Activated CD8-positive, alpha-beta memory T cell treated with anti-CD3 and anti-CD28 coated beads for 48 hours (primary cell): ENCODE measurements at places on chromosomes 3 and 15.

- DNase-seq, result no peak
Measured at GRCh38 chr3:10651506-10651905, 146.1 kb upstream of the ATP2B2 start.

DNA sequence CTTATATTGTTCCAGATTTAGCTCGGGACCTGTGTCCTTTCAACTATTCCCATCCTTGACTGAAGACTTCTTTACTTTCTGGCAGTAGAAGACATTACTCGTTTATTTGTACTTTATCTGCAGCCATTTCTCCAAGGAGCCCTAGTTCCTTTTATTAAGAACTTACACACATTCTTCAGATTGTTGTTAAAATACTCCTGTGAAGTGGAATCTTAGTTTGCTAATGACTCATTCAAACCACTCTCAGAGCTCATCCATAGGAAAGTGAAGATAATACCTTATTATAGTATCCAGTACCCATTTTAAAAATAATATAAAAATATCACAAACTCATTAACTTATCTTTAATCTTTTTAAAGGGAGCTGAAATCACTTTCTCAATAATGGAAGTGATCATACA is 63.5 kb downstream of the C3orf70 start:
- no peak for DNase-seq

DNA sequence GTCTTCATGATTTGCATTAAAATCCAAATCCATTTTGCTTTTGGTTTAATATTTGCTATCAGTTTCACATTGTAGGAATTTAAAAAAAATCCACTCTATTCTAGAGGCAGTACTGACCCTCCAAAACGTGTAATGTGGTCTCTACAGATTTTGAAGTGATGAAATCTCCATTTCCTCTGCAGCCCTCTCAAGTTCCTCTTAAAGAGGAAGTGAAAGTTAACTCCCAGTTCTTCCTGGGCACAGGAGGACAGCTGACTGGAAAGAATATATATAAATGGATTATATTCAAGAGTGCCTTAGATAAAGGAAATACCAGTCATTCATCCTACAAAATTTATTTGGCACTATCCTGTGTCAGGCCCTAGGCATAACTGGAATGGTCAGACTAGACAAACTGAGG is 83.5 kb upstream of the PLCL2 start:
- no peak for DNase-seq

DNA sequence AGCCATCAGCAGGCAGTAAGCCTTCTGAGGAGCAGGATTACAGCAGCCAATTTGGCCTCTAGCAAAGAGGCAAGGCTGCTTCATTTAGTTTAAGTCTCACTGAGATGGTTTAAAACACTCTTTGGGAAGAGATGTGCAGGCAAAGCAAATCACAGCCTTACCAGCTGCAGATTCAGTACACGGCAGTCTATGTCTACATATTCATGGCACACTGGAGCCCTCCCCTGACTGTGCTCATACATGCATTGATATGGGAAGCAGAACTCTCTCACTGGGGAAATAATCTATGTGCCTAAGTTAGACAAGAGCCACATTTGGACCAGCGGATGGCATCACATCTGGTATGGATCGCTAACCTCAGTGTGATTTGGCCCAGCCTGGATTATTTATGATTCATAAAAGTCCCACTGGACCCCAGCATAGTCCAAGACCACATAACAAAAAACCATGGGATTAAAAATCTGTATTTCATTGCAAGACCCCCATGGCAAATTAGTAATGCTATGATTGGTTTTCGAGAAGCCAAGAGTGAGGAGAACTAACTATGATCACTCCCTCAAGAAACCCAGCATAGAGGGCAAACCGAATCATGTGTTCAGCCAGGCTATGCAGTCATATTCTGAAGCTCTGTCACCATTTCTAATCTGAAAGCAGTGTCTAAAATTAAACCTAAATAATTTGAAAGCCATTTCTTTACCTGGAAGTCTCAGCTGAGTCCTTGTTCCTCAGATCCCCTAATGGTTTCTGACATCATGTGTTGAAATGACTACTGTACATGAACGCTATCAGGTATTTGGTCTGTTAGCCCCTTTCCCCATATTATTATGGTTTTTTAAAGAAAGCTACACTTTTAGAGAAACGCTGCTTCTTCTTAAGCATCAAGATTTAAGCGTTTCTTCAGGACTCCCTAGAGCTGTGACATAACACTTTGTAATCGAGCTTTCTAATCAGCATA is 1.2 kb downstream of the PRICKLE2 start:
- DNase-seq, result no peak

GRCh38 chr3:140223631-140224030 is 288.6 kb downstream of the CLSTN2 start:
- no peak for DNase-seq

GRCh38 chr15:97978401-97979139 is 18.1 kb downstream of the ARRDC4 start:
- DNase-seq, result no peak

- DNase-seq, result no peak
Measured at GRCh38 chr3:137035631-137036030, 77.8 kb downstream of the IL20RB start.

- no peak for DNase-seq
Measured at GRCh38 chr3:125403789-125404188, 28.7 kb upstream of the ZNF148 start.

DNA sequence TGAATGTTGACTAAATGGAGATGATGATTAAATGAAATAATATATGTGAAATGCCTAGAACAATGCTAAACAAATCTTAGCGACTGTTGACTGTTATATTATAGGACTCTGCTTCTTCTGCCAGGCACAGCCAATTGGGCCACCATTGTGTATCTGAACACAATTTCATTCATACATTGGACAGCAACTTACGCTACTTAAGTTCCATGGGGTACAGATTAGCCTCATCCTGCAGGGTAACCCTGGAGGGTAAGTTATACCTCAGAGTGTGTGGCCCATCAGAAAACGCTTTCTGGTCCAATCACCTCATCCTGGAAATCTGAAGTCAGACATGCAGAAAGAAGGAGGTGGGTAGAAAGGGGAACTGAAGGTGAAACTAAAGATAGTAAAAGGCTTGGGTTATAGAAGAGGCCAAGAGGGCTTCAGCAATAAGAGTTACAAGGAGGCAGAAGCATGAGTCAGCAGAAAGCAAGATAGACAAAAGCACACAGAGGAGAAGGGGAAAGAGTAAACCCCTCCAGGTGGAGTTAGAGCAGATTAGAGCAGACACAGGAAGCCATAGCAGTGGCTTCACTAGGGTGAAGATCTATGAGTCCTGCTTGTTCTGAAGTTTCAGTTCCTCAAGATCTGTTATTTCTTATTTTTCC is 119.3 kb upstream of the SLC24A5 start:
- DNase-seq, result no peak

DNA sequence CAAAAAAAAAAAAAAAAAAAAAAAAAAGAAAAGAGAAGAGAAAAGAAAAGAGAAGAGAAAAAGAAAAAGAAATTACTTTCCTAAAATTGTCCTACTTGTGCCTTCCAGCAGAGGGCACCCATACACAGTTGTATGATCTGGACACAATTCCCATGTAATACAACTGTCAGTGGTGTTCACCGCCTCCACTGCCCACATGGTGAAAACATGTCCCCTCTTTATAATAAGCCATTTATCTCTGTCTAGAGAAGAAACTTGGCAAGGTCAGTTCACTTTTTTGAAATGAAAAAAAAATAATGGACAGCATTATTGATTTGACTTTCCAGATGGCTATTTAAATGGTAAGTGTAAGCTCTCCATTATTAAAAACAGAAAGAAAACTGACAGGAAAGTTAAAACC is 459.4 kb downstream of the GBE1 start:
- DNase-seq, result no peak

GRCh38 chr3:3280396-3280795 is 100.9 kb upstream of the CRBN start:
- DNase-seq, result no peak

DNA sequence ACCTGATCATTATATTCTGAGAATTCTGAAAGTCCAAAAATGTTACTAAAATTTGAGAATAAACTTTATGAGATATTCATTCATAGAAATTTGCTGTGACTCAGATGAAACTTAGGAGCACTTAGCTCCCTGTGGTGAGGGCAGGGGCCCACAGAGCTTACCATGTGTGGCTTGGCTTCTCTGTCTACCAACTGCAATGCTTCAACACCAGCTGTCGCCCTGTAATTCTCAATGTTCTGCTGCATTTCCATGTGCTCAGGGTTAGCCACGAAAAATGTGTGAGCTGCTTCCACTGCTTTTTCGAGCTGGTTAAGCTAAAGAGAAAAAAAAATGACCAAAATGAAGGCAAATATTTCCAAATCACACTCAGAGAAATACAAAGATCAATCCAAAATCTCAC is 125.6 kb downstream of the P3H2 start:
- no peak for DNase-seq

DNA sequence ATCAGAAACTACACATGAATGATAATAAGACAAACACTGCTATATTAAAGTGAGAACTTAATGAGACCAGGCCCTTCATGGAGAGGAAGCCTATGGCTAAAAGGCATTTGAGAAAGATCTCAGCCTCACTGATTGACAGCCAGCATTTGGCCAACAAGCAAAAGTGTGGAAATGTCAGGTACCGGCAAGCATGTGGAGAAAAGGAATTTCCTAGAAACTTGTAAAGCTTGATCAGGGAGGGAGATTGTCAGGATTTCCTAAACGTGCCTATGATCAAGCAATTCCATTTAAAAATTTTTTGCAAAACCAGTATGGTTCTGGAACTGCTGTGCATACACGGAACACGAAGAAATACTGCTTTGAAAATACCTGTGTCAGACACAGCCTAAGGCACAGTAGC is 220.3 kb upstream of the ATP10A start:
- no peak for DNase-seq

DNA sequence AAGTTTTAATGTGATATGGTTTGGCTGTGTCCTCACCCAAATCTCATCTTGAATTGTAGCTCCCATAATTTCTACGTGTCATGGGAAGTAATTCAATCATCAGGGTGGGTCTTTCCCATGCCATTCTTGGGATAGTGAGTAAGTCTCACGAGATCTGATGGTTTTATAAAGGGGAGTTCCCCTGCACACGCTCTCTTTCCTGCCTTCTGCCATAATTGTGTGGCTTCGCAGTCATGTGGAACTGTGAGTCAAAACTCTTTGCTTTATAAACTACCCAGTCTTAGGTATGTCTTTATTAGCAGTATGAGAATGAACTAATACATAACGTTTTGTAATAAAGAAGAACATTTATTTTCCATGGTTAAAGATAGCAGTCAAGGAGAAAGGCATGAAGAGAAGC is 39.2 kb upstream of the GOLIM4 start:
- DNase-seq, result no peak

DNA sequence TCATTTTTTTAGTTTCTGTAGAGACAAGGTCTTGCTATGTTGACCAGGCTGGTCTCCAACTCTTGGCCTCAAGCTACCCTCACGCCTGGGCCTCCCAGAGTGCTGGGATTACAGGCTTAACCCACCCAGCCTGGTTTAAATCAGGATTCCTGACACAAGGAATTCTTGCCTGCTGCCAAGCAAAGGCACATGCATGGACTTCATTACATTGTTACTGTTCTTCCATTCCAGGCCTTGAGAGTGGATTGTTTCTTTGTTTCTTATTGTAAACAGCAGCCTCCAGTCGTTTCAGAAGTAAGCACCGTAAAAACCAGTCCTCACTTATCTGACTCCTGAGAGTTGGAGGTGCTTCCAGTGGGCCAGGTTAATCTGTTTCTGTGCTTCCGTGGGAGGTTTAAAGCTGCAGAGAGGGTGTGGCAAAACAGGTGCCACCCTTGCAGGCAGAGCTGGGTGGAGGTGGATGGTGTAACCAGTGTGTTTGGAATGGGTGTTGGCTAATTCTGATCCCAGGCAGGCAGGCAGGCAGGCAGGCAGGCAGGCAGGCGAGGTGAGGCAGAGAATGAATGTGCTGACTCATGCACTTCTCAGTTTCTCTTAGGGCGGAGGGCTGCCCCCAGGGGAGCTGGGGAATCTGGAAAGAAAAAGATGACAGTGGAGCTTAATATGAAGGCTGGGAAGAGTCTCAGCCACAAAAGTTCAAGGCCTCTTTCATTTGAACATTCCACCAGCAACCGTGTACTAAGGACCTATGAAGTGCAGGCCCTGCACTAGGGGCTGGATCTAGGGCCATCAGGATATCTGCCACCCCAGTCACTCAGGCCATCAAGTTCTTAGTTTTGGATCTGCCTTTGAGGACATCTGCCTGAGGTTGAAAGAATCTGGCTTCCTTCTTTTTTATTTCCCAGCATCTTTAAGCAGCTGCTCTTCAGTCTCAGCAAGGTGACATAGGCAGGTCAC is 37.0 kb upstream of the CDCP1 start:
- no peak for DNase-seq

DNA sequence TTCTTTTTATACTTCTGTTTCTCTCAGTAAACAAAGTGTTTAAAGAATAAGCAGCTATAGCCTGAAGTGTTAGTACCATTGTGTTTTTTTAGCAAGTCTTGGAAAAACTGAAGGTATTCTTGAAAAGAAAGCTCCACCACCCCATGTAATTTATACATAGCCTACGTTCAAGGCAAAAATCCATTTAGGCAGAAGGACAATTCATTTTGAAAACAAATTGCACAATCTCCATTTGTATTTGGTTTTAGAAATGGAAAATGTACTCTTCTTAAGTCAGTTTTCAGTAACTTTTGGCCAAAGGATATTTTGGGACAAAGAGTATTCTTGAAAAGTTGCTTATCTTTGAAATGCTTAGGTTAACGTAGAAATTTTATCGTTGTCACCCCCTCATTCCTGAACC is 34.5 kb downstream of the PTPRG start:
- DNase-seq, result no peak

GRCh38 chr3:144431134-144431533 is 459.5 kb downstream of the DIPK2A start:
- no peak for DNase-seq

GRCh38 chr15:33262306-33262705 is 48.5 kb upstream of the RYR3 start:
- no peak for DNase-seq

DNA sequence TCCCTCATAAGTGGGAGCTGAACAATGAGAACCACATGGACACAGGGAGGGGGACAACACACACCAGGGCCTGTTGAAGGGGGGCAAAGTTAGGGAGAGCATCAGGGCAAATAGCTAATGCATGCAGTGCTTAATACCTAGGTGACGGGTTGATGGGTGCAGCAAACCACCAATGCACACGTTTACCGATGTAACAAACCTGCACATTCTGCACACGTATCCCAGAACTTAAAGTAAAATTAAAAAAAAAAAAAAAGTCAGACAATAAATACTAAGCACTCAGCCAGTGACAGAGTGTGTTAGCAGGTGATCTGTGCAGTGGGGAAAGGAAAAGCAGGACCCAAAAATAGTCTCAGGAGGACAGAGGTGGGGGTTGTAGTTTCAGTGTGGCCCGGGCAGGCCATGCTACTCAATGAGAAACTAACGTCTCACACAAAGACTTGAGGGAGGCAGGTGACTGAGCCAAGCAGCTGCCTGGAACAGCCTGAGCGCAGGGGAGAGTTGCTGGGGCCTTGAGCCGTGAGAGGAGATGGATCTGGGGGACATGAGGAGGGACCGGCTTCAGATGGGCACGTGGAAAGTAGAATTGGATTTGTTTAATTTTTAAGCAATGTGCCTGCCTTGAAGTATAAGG is 18.4 kb downstream of the ANKDD1A start:
- DNase-seq, result no peak

DNA sequence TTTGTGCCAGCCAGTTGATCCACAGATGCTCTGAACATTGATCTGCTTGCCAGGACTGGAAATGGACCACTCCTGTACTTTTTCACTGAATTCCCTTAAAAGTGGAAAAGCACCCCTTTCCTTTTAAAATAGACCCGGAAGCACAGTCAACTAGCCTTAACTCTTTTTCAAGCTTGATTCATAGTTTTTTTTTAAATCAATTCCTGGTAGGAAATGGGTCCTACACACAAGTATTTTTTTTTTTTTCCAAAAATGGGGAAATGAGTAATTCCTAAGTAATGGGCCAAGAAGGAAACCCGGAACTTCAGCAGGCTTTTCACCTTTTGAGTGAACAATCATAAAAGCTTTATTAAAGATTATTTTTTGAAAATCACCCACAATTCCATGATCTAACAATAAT is 234.4 kb upstream of the ADAMTS9 start:
- DNase-seq, result no peak
